B cell (primary cell): ENCODE measurements at places on chromosomes 16 and 17. TPM values are rescaled to one million over a fixed set of nuclear protein-coding genes. Genes with fewer than 3 reads are reported as not detected.

DNA sequence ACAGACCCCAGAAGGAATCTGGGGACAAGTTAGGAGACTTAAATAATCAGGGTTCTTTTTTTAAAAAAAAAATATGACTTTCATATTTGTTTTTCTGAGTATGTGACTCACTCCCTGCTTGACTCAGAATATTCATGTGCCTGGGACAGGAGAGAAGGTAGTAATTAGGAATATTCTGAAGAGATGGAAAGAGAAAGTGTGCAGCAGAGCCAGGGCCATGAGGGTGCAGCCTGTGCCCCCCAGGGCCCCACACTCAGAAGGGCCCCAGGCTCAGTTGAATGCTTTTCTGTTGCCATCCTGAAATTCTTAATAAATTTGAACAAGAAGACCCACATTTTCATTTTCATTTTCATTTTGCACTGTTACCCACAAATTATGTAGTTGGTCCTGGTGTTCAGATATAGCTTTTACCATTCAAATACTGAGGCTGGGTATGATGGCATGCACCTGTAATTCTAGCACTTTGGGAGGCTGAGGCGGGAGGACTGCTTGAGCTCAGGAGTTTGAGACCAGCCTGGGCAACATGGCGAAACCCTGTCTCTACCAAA lies 11.5 kb upstream of the LONP2 start:
- DNase-seq, result no peak
- H3K27ac ChIP-seq, result no peak overlapping the region
- H3K27me3 ChIP-seq, result peaks cover 3% of the 10 kb centered on the region
- no peaks in the 10 kb centered on the region for H3K4me1 ChIP-seq
- no peaks in the 10 kb centered on the region for H3K36me3 ChIP-seq

PRSS22 gene
- total RNA-seq, result not detected in 2 replicates

DNA sequence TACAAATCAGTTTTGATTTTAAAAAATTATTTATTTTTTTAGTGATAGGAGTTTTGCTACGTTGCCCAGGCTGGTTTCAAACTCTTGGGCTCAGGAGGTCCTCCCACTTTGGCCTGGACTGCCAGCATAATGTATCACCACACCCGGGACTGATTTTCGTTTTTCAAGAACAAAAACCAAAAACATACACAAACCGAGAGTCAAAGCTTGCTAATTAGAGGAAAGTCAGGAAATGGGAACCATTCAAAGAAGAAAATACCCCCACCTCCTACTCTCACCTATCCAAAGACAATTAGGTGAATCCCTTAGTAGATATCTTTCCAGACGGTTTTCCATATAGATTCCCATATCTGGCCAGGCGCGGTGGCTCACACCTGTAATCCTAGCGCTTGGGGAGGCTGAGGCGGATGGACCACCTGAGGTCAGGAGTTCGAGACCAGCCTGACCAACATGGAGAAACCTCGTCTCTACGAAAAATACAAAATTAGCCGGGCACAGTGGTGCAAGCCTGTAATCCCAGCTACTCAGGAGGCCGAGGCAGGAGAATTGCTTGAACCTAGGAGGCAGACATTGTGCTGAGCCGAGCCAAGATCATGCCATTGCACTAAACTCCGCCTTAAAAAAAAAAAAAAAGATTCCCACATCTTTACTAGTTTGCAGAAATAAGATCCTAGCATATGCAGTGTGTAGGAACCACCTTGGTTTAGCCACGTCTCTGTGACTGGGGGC lies 883 bp upstream of the SPN start:
- H3K4me3 ChIP-seq, result no peak overlapping the region
- H3K27ac ChIP-seq, result no peak overlapping the region
- peaks cover 57% of the 10 kb centered on the region for H3K4me1 ChIP-seq
- H3K27me3 ChIP-seq, result no peaks in the 10 kb centered on the region

GRCh38 chr16:72083778-72084404 lies 9.5 kb downstream of the TXNL4B start:
- H3K4me1 ChIP-seq, result no peaks in the 10 kb centered on the region
- no peak overlapping the region for H3K4me3 ChIP-seq
- DNase-seq, result no peak
- no peak overlapping the region for H3K27ac ChIP-seq
- H3K27me3 ChIP-seq, result no peaks in the 10 kb centered on the region

- DNase-seq, result no peak
- H3K27me3 ChIP-seq, result peaks cover 3% of the 10 kb centered on the region
- no peaks in the 10 kb centered on the region for H3K36me3 ChIP-seq
- no peak overlapping the region for H3K4me3 ChIP-seq
Measured at GRCh38 chr17:19337712-19338023, 24.9 kb downstream of the B9D1 start.

TIMM22 gene
- 9.5 and 10.0 TPM in 2 replicates for total RNA-seq

HLF gene
- not detected in 2 replicates for total RNA-seq

- no peak overlapping the region for H3K27ac ChIP-seq
- no peak overlapping the region for H3K4me3 ChIP-seq
- no peaks in the 10 kb centered on the region for H3K27me3 ChIP-seq
- no peak for DNase-seq
- no peaks in the 10 kb centered on the region for H3K4me1 ChIP-seq
Measured at GRCh38 chr16:17331991-17332390, 138.8 kb downstream of the XYLT1 start.

- H3K4me1 ChIP-seq, result no peaks in the 10 kb centered on the region
- no peak overlapping the region for H3K4me3 ChIP-seq
- no peak overlapping the region for H3K27ac ChIP-seq
Measured at GRCh38 chr16:55123652-55124051, 193.0 kb downstream of the IRX5 start.

GRCh38 chr16:86118467-86119307 lies 219.7 kb downstream of the IRF8 start:
- no peaks in the 10 kb centered on the region for H3K4me1 ChIP-seq
- H3K27ac ChIP-seq, result no peak overlapping the region
- no peak for DNase-seq
- no peaks in the 10 kb centered on the region for H3K36me3 ChIP-seq
- H3K4me3 ChIP-seq, result no peak overlapping the region

DNA sequence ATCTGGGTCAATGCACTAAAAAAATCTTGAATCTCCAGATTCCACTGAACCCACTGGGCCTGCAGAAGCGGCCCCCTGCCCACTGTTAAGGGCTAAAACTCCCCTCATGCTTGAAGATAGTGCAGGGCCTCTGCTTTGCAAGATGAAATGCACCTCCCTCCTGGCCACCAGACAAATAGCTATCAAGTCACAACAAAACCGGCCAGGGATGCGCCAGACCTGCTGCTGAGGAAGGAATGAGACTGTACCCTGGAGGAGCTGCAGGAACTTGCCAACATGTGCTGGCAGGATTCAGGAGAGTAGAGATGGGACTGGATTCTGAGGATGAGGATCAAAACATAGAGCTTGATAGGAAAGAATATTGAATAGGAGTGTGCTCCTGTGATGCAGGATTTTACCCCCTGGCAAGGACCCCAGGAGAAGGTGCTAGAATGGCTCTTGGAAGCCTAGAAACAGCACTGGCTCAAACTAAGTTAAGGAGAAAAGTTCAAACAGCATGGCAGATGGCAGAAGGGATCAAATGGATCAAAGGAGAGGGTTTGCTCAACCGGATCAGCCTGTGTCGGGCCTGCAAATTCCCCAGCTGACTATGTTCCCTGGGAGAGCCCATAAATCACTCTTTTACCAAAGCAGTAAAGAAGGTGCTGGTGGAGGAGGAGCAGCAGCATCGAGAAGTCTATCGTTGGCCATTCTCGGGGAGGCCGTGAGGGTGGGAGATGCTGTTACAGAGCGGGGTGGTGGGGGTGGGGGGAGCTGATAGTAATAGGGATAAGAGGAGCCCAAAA lies 27.2 kb upstream of the XYLT2 start:
- no peaks in the 10 kb centered on the region for H3K36me3 ChIP-seq
- H3K27ac ChIP-seq, result no peak overlapping the region
- H3K4me1 ChIP-seq, result no peaks in the 10 kb centered on the region
- no peak for DNase-seq

DNA sequence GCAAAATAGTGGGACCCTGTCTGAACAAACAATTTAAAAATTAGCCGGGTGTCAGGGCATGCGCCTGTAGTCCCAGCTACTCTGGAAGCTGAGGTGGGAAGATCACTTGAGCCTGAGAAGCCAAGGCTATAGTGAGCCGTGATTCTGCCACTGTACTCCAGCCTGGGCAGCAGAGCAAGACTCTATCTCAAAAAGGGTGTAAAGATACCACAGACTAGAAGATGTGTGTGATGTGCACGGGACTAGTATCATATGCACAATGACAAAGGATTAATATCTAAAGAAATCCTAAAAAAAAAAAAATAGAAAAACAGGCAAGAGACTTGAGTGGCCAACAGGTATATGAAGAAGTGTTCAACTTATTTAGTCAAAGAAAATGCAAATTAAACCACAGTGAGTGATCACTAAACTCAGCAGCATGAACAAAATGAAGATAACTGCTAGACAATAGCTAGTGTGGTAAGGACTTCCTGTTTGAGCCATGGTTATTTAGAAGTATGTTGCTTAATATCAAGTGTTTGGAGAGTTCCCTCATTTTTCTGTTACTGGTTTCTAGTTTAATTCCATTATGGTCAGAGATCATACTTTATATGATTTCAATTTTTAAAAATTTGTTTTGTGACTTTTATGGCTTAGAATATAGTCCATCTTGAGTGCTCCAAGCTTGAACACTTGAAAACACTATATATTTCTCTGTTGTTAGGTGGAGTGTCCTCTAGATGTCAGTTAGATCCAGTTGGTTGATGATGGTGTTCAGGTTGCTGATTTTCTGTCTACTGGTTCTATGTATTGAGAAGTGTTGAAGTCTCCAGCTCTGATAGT lies 14.7 kb upstream of the SLX4 start:
- H3K4me1 ChIP-seq, result peaks cover 46% of the 10 kb centered on the region
- peak; percentile 56 for DNase-seq
- peak overlapping the region; percentile 25 for H3K27ac ChIP-seq
- no peak overlapping the region for H3K4me3 ChIP-seq

TNP2 gene
- total RNA-seq, result not detected in 2 replicates
